Activated CD4-positive, alpha-beta T cell treated with anti-CD3 and anti-CD28 coated beads for 36 hours (primary cell): ENCODE measurements at places on chromosomes 12 and 14.

- peak; percentile 49 for DNase-seq
These were observed 9.8 kb downstream of the APPL2 start for GRCh38 chr12:105226219-105226618.

- no peak for DNase-seq
These were observed 98.2 kb downstream of the RAD52 start for GRCh38 chr12:851343-851742.

- DNase-seq, result no peak
These were observed 10.1 kb downstream of the NFKBIA start for GRCh38 chr14:35394326-35395013.

GRCh38 chr12:106150555-106150954 lies 11.8 kb upstream of the NUAK1 start:
- no peak for DNase-seq

- DNase-seq, result no peak
These were observed 80.4 kb upstream of the SINHCAF start for GRCh38 chr12:31406345-31406744.

DNA sequence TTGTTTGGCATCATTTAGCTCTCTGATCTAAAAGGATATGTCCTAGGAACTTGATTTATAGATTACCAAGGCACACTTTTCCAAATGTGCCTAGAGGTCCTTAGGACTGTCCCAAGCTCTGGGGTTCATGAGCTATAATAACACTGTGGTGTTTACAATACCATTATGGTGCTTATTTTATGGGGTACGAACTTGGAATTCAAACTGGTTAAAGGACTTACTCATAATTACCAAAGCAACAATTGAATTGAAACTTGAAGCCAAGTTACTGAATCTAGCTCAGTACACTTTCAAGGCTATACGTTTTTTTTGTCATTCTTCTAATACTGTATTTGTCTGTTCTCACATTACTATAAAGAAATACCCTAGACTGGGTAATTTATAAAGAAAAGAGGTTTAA lies 9.6 kb upstream of the TEP1 start:
- DNase-seq, result no peak
